ENCODE measurements at places on chromosomes 2 and 18.

GRCh38 chr2:173955004-173955403 lies 10.2 kb downstream of the SP3 start:
- DNase-seq = no peak

- no peak for DNase-seq
Observed at GRCh38 chr2:54258166-54258565, 2.1 kb upstream of the TSPYL6 start.

DNA sequence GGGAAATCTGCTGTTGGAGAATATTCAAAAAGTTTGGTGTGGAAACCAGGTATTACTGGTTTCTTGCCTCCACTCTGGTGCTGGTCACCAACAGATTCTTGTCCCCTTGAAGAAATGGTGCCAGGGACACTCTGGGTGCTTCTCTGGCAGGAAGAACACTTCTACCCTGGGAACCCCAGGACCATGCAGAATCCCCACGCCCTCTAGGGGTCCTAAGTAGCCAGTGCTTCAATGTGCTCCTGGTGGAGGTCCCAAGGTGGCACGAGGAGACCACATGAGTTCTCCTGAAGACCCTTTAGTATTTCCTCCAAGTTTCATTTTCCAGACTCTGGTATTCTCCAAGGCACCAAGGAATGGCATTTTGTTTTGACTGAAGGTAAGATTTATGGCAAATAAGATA lies 380.6 kb downstream of the TSN start:
- peak; percentile 11 for DNase-seq

DNA sequence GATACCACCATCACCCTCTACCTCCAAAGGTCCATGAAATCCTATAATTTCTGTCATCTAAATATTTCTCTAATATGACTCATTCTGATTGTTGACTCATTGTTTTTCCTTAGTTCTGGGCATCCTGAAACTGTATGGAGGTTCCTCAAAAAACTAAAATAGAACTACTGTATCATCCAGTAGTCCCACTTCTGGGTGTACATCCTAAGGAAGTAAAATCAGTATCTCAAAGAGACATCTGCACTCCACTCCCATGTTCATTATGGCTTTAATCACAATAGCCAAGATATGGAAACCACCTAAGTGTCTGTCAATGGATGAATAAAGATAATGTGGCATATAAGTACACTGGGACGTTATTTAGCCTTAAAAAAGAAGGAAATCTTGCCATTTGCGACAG lies 125.8 kb upstream of the MYO3B start:
- DNase-seq = no peak

- DNase-seq = no peak
Observed at GRCh38 chr2:121944072-121944831, 188.8 kb downstream of the TSN start.

GRCh38 chr18:75161256-75162028 lies 47.5 kb downstream of the PTGR3 start:
- DNase-seq = peak; percentile 35
